ENCODE measurements at places on chromosomes 4 and X.

- DNase-seq = no peak
Measured at GRCh38 chr4:172390331-172390730, 577.1 kb downstream of the GALNTL6 start.

GRCh38 chrX:109774136-109774535, 41.1 kb upstream of the ACSL4 start:
- no peak for DNase-seq

- no peak for DNase-seq
Measured at GRCh38 chr4:10687526-10687925, 3.0 kb upstream of the CLNK start.

DNA sequence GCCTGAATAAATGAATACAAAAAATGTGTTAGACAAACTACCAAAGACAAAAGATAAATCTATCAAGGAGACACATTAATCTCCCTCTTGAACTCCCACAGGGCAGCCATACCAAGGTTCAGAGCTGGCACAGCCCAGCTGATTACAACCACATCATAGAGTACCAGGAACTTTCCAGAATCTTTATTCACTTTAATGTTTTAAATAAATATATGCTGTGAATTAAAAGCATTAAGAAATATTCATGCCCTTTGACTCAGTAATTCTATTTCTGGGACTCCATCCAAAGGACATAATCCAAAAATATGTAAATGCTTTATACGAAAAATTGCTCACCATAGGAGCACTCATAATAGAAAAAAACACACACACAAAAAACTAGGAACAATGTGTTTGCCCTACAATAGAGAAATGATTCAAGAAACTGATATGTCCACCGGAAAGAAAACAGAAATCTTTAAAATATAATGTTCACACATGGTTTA, 126.0 kb downstream of the LDB2 start:
- no peak for DNase-seq

- no peak for DNase-seq
Measured at GRCh38 chr4:26086621-26087441, 172.8 kb downstream of the SMIM20 start.

- DNase-seq = no peak
Measured at GRCh38 chr4:142574306-142574705, 271.8 kb downstream of the INPP4B start.

DNA sequence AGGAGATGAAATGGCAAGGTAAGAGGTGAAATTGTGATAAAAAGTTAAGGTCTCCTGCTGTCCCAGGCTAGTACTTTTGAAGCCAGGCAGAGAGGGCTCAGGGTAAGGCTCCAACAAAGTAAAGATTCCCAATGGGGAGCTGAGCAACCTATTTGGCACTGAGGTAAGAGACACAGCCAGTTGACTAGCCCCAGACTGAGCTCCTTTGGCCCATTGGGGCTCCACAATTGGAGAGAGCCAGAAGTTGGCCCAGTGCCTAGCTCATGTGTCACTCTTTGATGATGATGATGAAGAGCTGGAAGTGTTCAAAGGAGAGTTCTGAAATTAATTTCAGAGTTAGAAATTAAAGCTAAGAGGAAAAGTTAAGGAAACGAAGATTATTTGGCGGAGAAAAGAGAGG, 94.6 kb downstream of the RLIM start:
- DNase-seq = no peak

- peak; percentile 76 for DNase-seq
Measured at GRCh38 chr4:139740531-139741041, 75.0 kb downstream of the MGST2 start.

DNA sequence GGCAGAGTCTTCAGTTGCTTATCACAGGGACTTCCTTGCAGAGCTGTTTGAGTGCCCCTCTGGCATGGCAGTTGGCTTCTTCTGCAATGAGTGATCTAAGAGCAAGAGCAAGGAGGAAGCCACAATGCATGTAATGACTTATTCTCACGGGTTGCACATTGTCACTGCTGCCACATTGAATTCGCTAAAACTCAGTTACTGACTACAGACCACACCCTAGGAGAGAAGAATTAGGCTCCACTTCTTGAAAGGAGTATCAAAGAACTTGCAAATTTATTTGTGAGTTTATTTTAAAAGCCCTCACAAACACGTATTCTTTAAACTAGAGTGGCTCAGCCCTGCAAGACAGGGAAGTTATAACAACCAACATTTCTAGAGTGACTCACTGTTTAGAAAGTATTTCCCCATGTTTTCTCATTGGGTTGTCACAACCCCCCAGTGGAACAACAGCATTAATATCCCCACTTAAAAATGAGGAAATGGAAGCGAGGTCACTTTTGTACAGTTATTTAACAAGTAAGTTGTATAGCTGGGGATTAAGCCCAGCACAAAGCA, 32.4 kb upstream of the RBPJ start:
- no peak for DNase-seq
